Activated effector memory CD4-positive, alpha-beta T cell treated with anti-CD3 and anti-CD28 coated beads, Interleukin-2, amount 50 U/mL, for 16 hours (primary cell): ENCODE measurements at places on chromosomes 16 and 17.

DNA sequence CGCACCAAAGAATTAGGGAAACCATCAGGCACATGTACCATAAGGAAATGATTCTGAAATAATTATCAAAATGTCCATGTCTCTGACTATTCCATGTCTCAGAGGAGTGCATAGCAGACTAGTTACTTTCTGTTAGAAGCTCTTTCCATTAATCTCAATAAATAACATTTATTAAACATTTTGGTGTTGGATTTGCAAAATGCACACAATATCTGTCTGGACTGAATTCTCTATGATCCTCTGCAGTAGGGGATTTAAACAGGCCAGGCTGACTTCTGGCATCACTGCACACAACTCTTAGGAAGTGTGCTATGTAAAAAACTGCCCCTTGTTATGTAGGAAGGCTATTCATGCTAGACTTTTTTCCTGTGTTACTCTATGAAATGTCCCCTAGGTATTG lies 283.3 kb upstream of the CDH5 start:
- no peak for DNase-seq

DNA sequence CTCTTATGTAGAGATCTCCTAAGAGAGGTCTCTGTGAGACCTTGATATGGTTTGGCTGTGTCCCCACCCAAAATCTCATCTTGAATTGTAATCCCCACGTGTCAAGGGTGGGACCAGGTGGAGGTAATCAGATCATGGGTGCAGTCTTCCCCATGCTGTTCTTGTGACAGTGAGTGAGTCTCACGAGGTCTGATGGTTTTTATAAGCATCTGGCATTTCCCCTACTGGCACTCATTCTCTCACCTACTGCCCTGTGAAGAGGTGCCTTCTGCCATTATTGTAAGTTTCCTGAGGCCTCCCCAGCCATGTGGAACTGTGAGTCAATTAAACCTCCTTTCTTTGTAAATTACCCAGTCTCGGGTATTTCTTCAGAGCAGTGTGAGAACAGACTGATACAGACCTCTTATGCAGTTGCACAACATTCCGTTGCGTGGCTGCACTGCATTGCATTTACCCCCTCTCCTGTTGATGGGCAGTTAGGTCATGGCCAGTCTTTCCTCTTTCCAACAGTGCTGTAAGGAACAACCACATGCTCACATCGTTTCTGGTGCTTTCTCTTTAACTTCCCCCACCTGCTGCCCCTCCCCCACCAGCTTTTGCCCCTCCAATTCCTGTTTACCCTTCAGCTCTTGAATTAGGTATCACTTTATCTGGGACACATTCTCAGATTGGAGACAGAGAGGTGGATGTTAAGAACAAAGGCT lies 43.6 kb upstream of the MED9 start:
- DNase-seq: no peak

- no peak for DNase-seq
Observed at GRCh38 chr16:17224350-17224749, 246.4 kb downstream of the XYLT1 start.

DNA sequence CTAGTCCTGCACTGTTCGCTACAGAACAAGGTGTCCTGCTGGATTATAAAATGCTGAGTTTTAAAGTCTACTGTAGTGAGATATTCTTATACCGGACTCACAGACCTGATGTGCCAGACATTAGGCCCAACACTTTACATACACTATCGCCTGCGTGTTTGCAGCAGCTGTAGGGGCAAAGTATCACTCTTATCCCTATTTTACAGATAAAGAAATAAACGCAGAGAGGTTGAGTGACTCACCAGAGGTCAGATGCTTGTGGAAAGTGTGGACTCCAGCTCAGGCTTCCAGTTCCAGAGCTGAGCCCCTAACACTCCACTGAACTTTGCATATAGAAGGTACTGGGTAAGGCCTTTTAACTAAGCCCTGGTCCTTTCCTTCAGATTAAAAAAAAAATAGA lies 47.4 kb downstream of the PLXDC1 start:
- no peak for DNase-seq

GRCh38 chr16:56343661-56344517 lies 81.5 kb downstream of the AMFR start:
- no peak for DNase-seq
